Caco-2 (cell line): ENCODE measurements at places on chromosomes 16 and 17. TPM values are rescaled to one million over a fixed set of nuclear protein-coding genes. Genes with fewer than 3 reads are reported as not detected.
A peak's percentile ranks its signal among the peaks of the same experiment; 100 is the strongest.

DNA sequence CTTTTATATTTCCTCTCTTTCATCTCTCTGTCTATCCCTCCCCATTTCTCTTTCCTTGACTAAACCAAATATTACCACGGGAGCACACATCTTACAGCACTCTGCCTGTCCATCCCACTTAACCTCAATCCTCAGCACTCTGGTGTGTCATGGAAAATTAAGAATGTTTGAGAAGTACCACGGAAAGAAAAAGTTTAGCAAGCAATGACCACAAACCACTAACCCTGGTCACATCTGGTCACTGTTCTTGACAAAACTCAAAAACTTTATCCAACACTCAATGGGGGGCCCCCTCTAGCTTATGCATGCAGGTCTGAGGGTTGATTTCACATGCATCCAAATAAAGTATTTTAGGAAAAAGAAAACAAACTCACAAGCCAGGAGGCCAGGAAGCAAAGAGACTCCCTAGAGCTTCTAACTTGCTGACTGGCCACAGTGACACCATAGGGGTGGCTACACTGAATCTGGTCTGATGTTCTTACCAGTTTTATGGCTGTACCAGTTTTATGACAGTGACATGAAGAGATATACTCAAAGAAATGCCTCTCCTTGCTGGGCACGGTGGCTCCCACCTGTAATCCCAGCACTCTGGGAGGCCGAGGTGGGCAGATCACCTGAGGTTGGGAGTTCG, 229.2 kb downstream of the STX8 start:
- no peak for DNase-seq

DNA sequence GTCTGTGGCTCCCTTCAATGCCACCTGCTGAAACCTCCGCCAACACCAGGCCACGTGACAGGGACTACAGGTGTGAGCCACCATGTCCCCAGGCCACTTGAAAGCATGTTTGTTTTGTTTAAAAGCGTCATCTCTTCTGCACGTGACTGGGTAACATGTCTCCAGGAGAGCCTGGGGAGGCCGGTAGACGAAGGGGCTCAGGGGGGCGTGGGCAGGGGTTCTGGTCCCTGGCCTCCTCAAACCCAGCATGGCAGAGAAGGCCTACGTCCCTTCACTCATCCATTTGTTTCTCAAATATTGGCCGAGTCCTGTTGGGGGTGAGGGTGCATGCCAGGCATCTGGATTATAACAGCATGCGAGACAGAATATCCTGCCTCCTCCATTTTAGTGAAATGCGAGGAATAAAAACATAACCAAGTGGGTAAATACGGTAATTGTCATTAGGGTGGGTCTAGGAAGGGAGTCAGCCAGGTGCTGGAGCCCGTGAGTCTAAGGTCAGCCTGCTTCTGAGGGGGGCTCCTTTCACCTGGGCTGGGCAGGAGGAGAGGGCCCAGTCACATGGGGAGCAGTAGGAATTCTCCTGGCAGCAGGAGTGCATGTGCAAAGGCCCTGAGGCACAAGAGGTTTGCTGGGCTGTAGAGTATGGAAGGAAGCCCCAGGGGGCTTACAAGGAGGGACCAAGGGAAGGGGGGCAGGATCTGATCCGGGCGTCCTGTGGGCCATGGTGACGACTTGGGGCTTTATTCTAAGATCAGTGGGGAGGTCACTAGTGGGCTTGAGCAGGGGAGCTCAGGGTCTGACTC, 26.8 kb upstream of the CIBAR2 start:
- no peak for DNase-seq

GRCh38 chr17:42514279-42514678, 21.8 kb upstream of the NAGLU start:
- DNase-seq = no peak

GRCh38 chr16:4709481-4709880, 16.1 kb downstream of the NUDT16L1 start:
- no peak for DNase-seq

Gene MAP2K6
- total RNA-seq = 9.6 and 11.5 TPM in 2 replicates

Gene NTN1
- total RNA-seq = 0.86 and 0.88 TPM in 2 replicates

Gene PRAC1
- total RNA-seq = not detected in 2 replicates

- DNase-seq = peak; percentile 37
Measured at GRCh38 chr16:78257376-78257728, 157.9 kb downstream of the WWOX start.

Gene KRTAP2-3
- total RNA-seq = 3.7 and 4.9 TPM in 2 replicates

- no peak for DNase-seq
Measured at GRCh38 chr17:12985431-12986293, 32.2 kb downstream of the ELAC2 start.

- DNase-seq = no peak
Measured at GRCh38 chr16:57413301-57413730, 8.7 kb downstream of the CCL17 start.

Gene NACA2
- total RNA-seq = not detected in 2 replicates

GRCh38 chr17:83186226-83186625, 106.8 kb downstream of the METRNL start:
- DNase-seq = no peak

DNA sequence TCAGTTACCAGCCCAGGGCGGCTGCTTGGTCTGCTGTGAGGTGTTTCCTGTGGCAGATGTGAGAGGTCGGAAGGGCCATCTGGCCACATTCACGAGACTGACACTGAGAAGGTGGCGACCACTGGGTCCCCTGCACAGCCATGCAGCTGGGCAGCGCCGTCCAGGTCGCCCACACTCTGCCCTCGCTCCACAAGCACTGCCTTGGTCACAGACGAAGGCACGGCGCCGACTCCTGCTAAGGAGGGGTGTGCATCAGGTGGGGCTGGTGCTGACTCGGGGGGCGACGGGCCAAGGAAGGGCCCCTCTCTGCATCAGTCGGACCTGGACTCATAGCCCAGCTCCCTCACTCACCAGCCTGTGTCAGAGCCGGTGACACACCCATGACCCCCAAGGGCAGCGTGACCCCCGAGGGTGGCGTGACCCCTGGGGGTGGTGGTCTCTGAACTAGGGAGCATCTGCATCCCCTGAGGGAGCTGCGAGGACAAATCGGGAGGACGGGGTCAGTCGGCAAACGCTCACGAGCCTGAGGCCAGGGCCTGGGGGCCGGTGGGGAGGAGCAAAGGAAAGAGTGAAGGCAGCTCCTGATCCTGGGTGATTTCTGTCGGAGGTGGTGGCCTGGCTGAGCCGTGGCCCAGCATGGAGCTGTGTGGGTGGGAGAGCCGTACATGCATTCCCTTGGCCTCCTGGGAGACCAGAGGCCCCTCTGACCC, 30.4 kb downstream of the NME3 start:
- DNase-seq = no peak

Gene TUFM
- total RNA-seq = 207 and 234 TPM in 2 replicates

DNA sequence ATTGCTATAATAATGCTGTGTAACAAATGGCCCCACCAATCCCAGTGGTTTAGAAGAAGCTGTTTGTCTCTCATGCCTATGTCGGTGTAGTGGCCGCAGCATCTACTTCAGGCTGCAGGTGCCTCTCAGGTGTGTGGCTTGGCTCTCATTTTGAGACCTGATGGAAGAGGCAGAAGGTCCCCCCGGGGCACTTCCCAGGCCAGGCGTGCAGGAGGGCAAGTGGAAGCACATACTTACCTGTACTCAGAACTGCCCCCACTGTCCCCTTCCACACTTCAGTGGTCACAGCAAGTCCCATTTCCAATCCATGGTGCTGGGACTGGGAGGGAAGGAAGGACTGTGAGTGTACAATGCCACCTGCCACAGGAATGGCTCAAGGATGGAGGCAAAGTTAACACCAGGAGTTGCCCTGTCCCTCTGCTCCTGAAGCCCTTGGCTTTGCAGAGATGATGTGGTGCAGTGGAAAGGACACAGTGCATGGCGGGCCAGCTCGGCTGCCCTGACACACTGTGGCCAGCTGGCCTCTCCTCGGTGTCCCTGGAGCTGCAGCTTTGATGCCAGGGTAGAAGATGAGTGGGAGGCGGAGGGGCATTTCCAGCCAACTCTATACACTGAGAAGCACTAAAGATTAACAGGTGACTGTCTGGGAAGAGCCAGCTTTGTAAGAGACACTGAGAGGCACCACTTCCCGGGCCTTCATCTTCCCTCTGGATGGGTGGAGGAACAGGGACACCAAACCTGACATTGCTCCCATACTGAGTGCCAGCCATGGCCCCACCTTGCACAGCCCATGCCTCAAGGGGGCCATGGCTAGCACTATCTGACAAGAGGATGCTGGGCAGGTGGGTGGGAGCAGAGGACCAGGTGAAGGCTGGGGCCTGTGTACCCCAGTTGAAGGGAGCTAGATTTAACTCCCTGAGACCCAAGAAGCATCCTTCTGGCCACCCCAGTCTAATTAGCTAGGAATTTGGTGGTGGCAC, 105.9 kb downstream of the METRNL start:
- no peak for DNase-seq

Gene SLC9A5
- 2.3 and 2.4 TPM in 2 replicates for total RNA-seq

- no peak for DNase-seq
Measured at GRCh38 chr16:50152351-50152806, 727 bp upstream of the TENT4B start.

DNA sequence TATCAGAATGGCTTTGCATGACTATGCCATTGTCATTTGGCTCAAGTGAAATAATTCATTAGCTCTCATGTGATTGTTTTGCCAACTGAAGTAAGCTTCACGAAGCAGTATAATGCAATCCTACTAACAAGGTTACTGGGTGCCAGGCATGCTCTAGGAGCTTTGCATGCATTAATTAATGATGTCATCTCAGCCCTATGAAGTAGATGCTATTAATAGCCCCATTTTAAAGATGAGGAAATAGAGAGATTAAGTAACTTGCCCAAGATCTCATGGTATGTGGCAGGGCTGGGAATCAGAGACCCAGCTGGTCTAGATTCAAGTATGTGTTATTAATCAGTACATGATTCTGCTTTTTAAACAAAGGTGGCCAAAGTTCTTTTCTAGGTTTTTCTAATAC, 14.1 kb downstream of the KRT39 start:
- no peak for DNase-seq

Gene TMEM92
- 14.6 and 14.8 TPM in 2 replicates for total RNA-seq

DNA sequence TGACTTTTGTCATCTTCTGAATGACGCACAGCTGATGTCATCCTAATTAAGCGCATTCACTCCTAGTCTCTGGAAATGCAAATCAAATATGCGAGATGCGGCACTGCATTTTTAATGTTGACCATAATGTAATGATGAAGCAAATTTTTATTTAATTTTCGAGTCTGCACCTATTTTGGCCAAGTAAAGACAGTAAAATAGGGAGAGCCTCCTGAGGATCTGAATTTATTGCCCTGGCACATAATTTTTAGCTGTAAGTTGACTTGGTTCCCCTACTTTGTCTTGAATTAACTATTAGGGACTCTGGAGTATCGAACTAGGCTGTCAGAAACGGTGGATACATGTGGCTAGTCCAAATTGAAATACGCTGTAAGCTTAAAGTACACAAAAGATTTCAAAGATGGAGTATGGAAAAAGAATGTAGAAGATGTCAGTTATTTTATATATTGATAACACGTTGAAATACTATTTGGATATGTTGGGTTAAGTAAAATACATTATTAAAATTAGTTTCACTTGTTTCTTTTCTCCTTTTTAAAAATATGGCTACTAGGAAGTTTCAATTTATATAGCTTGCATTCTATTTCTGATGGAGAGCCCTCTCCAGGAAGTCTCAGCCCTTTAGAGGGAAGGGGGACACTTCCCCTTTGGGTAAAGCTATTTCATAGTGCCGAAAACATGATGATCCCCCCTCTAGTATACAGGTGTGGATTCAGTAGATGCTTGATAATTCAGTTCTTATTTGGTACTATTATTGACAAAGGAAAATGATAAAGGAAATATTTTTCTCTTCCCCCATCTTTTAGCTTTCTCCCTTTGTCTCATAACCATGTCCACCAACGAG, 991 bp downstream of the KPNA2 start:
- DNase-seq = no peak

DNA sequence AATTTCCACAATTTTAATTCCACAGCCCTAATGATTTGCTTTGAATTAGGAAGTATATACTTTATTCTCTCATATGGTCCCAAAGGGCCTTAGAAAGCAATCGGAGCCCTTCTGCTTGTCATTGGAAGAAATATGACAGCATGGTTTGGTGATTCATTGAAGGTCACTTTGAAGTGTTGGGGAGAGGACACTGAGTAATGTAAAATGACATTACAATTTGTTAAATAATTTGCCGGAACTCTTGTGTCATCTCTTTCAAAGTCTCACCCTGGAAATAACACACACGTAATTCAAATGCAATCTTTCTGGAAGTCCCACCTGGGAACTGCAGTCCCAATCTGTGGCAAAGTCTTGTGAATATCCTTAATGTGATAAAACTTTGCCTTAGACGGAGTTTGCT, 59.8 kb downstream of the BMERB1 start:
- no peak for DNase-seq

GRCh38 chr16:84471316-84471715, 33.1 kb downstream of the MEAK7 start:
- no peak for DNase-seq

Gene KCNH4
- total RNA-seq = 0.07 and 0.37 TPM in 2 replicates

DNA sequence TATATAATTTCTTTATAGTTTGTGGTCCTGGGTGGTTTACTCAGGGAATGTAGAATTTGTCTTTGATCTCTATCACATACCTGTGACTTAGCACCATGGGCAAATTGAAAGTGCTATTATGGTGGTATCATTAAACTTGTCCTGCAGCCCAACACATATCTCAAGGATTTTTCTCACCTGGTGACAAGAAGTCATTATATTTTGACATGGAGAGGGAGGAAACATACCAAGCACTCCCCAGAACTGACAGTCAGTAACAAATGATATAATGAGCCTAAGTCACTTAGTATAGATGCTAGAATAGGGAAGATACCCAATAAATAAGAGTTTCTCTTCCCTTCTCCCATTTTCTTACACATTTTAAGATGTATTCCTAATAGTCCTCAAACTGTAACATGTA, 805.5 kb upstream of the KIF2B start:
- DNase-seq = no peak

- peak; percentile 67 for DNase-seq
Measured at GRCh38 chr16:55711959-55712876, 56.4 kb downstream of the SLC6A2 start.

- no peak for DNase-seq
Measured at GRCh38 chr17:79820959-79821330, 18.3 kb downstream of the CBX4 start.

GRCh38 chr16:80541306-80541694, 507 bp downstream of the DYNLRB2 start:
- DNase-seq = no peak
